ENCODE measurements at places on chromosomes 6 and 20.
A peak's percentile ranks its signal among the peaks of the same experiment; 100 is the strongest.

GRCh38 chr6:52590152-52590891 is 13.5 kb upstream of the TRAM2 start:
- peak; percentile 49 for DNase-seq

GRCh38 chr20:53995949-53996348 is 74.4 kb downstream of the BCAS1 start:
- peak; percentile 19 for DNase-seq

- no peak for DNase-seq
Observed at GRCh38 chr6:50147371-50147770, 97.6 kb upstream of the DEFB112 start.

- no peak for DNase-seq
Observed at GRCh38 chr6:148984531-148985056, 237.8 kb downstream of the UST start.

GRCh38 chr6:131159578-131159977 is 24.3 kb downstream of the AKAP7 start:
- DNase-seq: peak; percentile 42

All from fibroblast of skin of right quadriceps (primary cell).